ENCODE measurements at places on chromosomes 1 and 21.

DNA sequence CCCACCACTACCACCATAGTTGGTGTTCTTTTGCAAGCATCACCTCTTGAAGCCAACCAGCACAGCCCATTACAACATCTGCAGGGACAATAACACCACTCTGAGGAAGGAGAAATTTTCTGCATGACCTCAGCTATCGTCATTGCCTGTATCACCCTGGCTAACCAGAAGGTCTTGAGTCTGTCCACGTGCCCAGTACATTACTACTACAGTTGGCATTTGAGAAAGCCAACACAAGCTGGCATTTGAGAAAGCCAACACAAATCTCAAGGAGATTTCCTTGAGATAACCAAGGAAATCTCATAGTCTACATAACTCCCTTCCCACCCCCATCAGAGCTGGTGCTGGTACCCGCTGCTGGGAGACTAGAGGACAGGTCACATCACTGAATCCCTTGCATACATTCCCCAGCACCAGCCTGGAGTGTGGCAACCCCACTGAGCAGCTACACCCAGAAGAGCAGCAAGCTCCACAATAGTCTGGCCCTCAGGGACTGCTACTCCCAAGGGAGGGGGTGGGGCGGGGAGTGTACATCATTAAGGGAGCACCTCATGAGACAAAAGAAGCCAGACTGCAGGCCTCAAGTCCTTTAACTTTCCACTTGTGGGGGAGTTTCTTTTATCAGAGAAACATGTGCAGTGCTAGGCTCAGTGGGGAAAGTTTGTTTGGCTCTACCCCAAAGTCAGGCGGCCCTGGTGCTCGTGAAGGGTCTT, 46.0 kb upstream of the GUCA2A start:
- no peak for DNase-seq
- no peak overlapping the region for H3K27ac ChIP-seq
- no peaks in the 10 kb centered on the region for H3K4me1 ChIP-seq
- H3K4me3 ChIP-seq, result no peak overlapping the region

DNA sequence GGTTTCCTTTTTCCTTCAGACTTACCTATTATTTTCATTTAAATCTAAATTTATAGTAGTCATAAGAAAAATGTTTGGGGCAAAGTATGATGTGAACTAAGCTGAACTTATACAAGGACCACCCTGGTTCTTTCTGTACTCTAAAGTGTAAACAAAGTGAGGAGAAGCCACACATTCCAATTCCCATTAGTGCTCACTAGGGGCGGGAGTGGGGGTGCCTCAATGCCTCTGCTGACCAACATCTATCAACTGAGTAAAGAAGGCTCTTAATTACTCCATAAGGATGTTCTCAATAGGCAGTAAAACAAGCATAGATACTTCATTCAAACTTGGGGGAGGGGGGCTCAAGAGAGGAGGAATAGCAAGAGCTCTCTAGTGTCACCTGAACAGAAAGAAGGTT, 151.7 kb downstream of the CDC42BPA start:
- no peak overlapping the region for H3K4me3 ChIP-seq
- no peaks in the 10 kb centered on the region for H3K27me3 ChIP-seq
- DNase-seq, result no peak
- H3K36me3 ChIP-seq, result no peaks in the 10 kb centered on the region

GRCh38 chr1:203280061-203280460, 25.3 kb upstream of the BTG2 start:
- H3K27me3 ChIP-seq, result no peaks in the 10 kb centered on the region
- H3K27ac ChIP-seq, result peak overlapping the region; percentile 92
- peaks cover 15% of the 10 kb centered on the region for H3K4me1 ChIP-seq
- no peak for DNase-seq
- H3K4me3 ChIP-seq, result no peak overlapping the region

- no peak overlapping the region for H3K4me3 ChIP-seq
- no peaks in the 10 kb centered on the region for H3K27me3 ChIP-seq
- H3K27ac ChIP-seq, result peak overlapping the region; percentile 84
- no peaks in the 10 kb centered on the region for H3K36me3 ChIP-seq
- no peak for DNase-seq
- no peaks in the 10 kb centered on the region for H3K4me1 ChIP-seq
Measured at GRCh38 chr1:9278116-9278515, 14.6 kb upstream of the SPSB1 start.

- H3K27ac ChIP-seq, result peak overlapping the region; percentile 14
- no peaks in the 10 kb centered on the region for H3K27me3 ChIP-seq
- no peaks in the 10 kb centered on the region for H3K4me1 ChIP-seq
- no peak for DNase-seq
Measured at GRCh38 chr21:45892916-45893739, 88.4 kb upstream of the COL6A1 start.

GRCh38 chr1:230827081-230827681, 41.1 kb downstream of the C1orf198 start:
- no peak overlapping the region for H3K27ac ChIP-seq
- no peaks in the 10 kb centered on the region for H3K27me3 ChIP-seq

- no peaks in the 10 kb centered on the region for H3K27me3 ChIP-seq
- DNase-seq, result no peak
- peaks cover 3% of the 10 kb centered on the region for H3K4me1 ChIP-seq
- no peaks in the 10 kb centered on the region for H3K36me3 ChIP-seq
- no peak overlapping the region for H3K27ac ChIP-seq
Measured at GRCh38 chr1:224493269-224493668, 58.7 kb upstream of the WDR26 start.

DNA sequence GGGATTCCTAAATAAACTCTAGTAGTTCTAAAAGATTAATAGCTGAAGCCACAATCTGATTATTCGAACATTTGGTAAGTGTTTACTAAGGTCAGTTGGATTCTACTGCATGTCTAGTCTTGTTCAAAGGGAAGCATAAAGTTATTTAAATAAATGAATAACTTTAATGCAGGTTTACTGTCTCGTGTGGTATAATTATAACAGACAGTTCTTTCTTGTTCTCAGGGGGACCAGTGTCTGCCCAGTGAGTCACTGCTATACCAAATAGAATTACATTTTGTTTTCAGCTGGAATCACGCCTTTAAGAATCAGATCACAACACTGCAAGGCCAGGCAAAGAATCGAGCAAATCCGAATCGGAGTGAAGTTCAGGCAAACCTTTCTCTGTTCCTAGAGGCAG, 45.1 kb downstream of the SMG7 start:
- no peaks in the 10 kb centered on the region for H3K36me3 ChIP-seq
- H3K4me1 ChIP-seq, result peaks cover 4% of the 10 kb centered on the region
- no peak overlapping the region for H3K4me3 ChIP-seq
- H3K27ac ChIP-seq, result no peak overlapping the region
- no peak for DNase-seq

- no peaks in the 10 kb centered on the region for H3K4me1 ChIP-seq
- H3K4me3 ChIP-seq, result no peak overlapping the region
- no peaks in the 10 kb centered on the region for H3K27me3 ChIP-seq
- no peak for DNase-seq
Measured at GRCh38 chr1:43440358-43440757, 13.4 kb downstream of the HYI start.

GRCh38 chr21:16514316-16514715, 784.5 kb downstream of the USP25 start:
- no peak overlapping the region for H3K27ac ChIP-seq
- no peak overlapping the region for H3K4me3 ChIP-seq
- H3K4me1 ChIP-seq, result no peaks in the 10 kb centered on the region
- H3K27me3 ChIP-seq, result no peaks in the 10 kb centered on the region
- no peaks in the 10 kb centered on the region for H3K36me3 ChIP-seq

DNA sequence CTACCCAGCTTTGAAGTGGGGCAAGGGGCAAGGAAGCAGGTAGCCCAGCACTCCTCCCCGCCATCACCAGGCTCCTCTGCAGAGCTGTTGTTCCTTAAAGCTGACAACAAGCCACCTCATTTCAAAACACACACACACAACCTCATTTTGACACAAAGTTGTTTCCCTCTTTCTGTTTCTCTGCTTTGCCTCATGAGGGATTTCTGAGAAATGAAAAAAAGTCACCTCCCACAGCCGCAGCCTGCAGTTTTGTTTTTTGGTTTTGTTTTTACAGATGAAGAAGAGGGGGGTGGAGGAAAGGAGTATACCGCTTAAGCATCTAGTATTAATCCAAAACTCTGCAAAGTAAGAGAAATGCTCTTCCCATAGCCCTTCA, 12.1 kb downstream of the MCL1 start:
- DNase-seq, result peak; percentile 48
- H3K27ac ChIP-seq, result peak overlapping the region; percentile 100
- no peaks in the 10 kb centered on the region for H3K36me3 ChIP-seq
- H3K27me3 ChIP-seq, result no peaks in the 10 kb centered on the region

- H3K4me3 ChIP-seq, result no peak overlapping the region
- no peak overlapping the region for H3K27ac ChIP-seq
- no peak for DNase-seq
- H3K36me3 ChIP-seq, result peaks cover 66% of the 10 kb centered on the region
- H3K4me1 ChIP-seq, result no peaks in the 10 kb centered on the region
Measured at GRCh38 chr1:145751491-145752037, 32.3 kb downstream of the CD160 start.

DNA sequence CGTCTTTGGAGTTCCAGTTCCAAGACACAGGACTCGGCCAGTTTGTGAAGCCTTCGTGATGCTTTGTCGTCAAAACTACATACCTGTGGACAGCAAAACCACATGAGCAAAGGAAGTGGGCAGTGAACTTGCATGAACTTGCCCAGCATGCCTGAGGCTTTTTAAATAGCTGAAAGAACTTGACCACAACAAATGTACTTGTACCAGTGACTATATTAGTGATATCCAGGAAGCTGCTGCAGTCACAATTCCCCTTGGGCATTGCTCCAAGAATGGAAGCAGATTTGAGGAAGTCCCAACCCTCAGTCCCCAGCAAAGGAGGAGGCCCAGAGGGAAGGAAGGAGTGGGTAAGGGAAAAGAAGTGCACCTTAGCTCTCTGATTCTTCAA, 2.6 kb downstream of the FUCA1 start:
- H3K4me1 ChIP-seq, result peaks cover 17% of the 10 kb centered on the region
- peak; percentile 47 for DNase-seq
- H3K36me3 ChIP-seq, result peaks cover 41% of the 10 kb centered on the region
- no peak overlapping the region for H3K27ac ChIP-seq

DNA sequence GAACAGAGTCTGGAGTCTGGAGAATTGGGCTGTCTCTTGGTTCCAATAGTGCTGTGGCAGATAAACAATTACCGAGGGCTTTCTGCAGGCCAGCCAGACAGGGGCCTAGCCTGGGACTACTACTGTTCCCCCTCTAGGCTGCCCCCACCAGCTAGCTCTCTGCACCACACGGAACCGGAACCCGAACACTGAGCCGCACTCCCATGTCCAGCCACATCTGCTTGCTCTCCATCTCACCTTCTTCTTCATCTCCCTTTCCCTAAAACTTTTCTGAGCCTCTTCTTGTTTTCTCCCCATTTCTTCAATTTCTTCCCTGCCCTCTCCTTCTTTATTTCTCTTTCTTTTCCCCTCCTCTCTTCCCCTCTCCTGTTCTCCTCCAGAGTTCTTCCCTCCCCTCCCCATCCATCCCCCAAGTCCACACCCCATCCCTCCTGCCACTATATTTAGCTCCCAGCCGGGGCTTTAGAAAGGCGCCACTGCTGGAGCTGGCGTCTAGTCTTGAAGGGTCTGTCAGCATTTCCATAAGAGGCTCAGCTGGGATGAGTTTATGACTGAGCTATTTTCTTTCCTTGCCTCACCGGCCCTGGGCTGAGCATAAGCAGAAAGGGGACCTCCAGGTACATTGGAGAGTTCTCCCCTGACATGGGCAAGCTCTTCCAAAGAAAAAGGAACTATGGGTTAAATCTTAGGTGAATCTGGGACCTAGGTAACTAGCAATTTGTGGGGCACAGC, 25.7 kb upstream of the ATP2B4 start:
- H3K27ac ChIP-seq, result no peak overlapping the region
- no peaks in the 10 kb centered on the region for H3K36me3 ChIP-seq
- no peak for DNase-seq
- no peaks in the 10 kb centered on the region for H3K4me1 ChIP-seq

DNA sequence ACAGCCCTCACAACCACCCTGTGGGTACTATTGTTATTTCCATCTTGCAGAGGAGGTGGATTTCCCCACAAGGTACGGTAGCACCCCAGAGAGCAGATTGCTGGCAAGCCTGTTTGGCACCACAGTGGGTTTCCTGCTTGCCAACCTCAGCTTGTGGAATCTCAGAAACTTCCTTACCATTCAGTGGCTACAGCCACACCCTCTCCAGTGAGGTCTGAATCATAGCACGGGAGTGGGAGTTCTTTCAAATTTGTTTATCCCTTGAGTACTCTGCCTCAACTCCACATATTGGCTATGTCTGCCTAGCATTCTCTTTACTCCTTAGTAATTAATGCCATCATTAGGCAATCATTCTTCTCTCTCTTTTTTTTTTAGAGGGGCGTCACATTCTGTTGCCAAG, 162.1 kb downstream of the PTPRU start:
- DNase-seq, result no peak
- no peaks in the 10 kb centered on the region for H3K27me3 ChIP-seq
- no peak overlapping the region for H3K4me3 ChIP-seq
- no peaks in the 10 kb centered on the region for H3K36me3 ChIP-seq
- no peak overlapping the region for H3K27ac ChIP-seq
- H3K4me1 ChIP-seq, result no peaks in the 10 kb centered on the region

- DNase-seq, result peak; percentile 39
- H3K4me3 ChIP-seq, result no peak overlapping the region
- no peaks in the 10 kb centered on the region for H3K36me3 ChIP-seq
- no peaks in the 10 kb centered on the region for H3K4me1 ChIP-seq
- no peaks in the 10 kb centered on the region for H3K27me3 ChIP-seq
Measured at GRCh38 chr1:20640183-20640597, 6.9 kb downstream of the PINK1 start.

- H3K27me3 ChIP-seq, result no peaks in the 10 kb centered on the region
- peak overlapping the region; percentile 44 for H3K27ac ChIP-seq
- no peak for DNase-seq
- H3K4me1 ChIP-seq, result no peaks in the 10 kb centered on the region
- H3K36me3 ChIP-seq, result no peaks in the 10 kb centered on the region
Measured at GRCh38 chr21:25456672-25457071, 150.6 kb downstream of the MRPL39 start.

DNA sequence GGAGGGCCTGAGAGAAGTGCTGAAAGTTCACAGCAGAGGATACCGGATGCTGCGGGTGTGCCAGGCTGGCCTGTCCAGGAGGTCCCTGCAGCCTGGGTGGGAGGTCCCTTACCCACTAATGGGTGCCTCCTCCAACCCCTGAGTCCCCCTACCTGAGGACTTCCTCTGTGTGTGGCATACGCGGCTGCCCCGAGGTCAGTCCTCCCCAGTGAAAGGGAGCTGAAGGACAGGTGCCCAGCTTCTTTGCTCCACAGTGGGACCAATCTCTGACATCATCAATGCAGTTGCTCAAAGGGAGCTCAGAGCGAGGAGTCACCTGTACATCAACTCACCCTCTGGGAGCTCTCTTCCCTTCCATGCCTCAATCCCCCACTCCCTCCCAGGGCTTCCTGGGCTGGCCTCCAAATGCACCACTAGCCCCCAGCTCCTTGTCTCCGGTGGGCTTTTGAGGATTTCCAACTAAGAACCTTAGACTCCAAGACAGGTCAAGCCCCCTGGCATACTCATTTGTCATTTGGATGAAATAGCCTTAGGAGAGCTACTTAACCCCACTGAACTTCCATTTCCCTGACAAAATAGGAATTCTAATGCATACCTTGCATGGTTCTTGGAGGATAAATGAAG, 53.9 kb downstream of the PDE9A start:
- H3K4me3 ChIP-seq, result no peak overlapping the region
- H3K27ac ChIP-seq, result no peak overlapping the region
- no peaks in the 10 kb centered on the region for H3K27me3 ChIP-seq
- no peaks in the 10 kb centered on the region for H3K4me1 ChIP-seq

- no peak overlapping the region for H3K4me3 ChIP-seq
- no peak overlapping the region for H3K27ac ChIP-seq
- DNase-seq, result no peak
- H3K4me1 ChIP-seq, result no peaks in the 10 kb centered on the region
- H3K36me3 ChIP-seq, result no peaks in the 10 kb centered on the region
Measured at GRCh38 chr1:19802269-19802668, 2.6 kb upstream of the TMCO4 start.

All from Peyer's patch (tissue), 4 donors.